ENCODE measurements at places on chromosomes 12 and 14.
A peak's percentile ranks its signal among the peaks of the same experiment; 100 is the strongest.

DNA sequence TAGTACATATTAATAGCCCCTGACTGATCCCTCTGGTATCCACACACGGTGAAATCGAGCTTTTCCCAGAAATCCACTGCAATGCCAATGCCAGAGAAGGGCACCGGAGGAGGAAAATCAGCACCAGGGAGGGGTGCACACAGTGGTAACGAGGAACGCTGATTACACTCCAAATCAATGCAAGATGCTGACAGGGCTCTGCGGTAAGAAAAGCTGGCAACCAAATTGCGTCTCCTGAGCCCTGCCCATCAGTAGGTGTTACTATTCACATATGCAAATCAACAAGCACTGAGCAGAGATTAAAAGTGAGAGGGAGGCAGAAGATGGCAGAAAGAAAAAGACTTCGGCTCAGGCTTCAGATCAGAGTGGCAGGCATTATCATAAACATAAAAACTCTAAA lies 159.1 kb downstream of the RPS29 start:
- no peak for DNase-seq

DNA sequence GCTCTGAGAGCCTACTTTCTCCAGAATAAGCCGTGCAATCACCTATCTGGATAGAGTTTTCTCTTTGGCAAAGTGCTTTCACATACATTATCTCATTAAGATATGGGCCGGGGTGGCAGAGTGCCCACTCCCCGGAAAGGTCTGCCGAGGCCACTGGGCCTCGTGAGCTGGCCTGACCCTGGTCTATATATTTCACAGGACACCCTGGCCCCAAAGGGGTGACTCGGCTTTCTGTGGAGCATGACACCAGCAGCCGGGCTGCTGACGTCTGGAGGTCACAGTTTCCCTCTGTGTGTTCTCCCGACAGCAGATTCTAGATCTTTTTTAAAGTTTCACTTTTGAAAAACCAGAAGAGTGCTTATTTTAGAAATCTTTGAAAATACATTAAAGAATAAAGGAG lies 27.9 kb upstream of the ATP2A2 start:
- no peak for DNase-seq

- DNase-seq = no peak
These were observed at the start of gene PROX2 for GRCh38 chr14:74875941-74876913. PROX2 (minus strand) TSS chr14:74876145; CDS start chr14:74863834, 12,311 bp downstream.

DNA sequence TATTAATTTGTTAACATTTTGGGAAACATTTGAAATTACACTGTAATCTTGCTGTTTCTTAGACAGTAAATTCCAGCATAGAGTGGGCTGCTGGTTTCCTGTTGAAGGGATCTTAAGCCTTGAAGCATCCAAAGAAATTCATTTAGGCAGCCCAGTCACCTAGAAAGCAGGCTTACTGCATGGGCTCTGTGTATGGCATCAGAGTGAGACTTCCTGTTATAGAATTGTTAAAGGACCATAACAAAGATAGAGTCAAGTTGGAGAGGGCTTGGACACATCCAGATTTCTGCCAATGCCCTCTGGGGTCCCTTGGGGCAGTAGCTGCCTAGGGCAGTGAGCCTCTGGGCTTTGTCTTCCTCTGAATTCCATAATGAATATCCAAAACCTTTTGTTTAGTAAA lies 149.2 kb downstream of the DYRK2 start:
- no peak for DNase-seq

DNA sequence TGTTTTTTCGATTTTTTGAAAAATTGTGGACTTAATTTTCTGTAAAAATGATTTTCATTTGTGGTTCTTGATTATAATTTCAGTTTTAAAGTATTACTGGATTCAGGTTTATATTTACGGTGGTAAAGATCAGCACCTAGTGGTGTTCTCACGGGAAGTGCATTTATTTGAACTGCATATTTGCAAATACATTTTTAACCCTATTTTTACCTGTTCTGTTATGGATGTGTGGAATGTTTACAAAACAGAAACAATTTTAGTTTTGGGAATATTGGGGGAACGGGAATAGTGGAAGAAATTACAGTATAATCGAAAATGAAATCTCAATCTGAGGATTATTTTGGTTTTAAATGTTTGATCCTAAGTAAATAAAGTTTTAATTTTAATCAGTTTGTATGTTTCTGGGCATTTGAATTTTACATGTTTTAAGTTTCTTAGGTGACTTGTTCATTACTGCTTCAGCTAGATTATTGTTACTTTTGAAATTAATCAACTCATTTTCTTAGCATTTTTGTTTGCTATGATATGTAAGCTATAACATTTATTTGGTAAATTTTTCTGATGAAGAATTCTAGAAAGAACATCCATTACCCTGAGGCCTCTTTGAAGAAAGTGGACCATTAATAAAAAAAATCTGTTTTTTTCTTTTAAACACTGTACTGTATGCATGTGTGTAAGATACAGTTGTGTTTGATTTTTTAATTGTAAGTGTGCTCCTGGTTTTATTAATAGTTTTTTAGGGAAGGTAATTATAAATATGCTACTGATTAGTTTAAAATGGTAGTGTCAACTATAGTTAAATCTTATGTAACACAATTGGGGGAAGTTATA lies 942 bp downstream of the ATF7IP start:
- DNase-seq = no peak

GRCh38 chr12:8050600-8051250 lies 15.4 kb downstream of the C3AR1 start:
- no peak for DNase-seq

GRCh38 chr12:63070709-63071108 lies 80.3 kb downstream of the AVPR1A start:
- DNase-seq = no peak

DNA sequence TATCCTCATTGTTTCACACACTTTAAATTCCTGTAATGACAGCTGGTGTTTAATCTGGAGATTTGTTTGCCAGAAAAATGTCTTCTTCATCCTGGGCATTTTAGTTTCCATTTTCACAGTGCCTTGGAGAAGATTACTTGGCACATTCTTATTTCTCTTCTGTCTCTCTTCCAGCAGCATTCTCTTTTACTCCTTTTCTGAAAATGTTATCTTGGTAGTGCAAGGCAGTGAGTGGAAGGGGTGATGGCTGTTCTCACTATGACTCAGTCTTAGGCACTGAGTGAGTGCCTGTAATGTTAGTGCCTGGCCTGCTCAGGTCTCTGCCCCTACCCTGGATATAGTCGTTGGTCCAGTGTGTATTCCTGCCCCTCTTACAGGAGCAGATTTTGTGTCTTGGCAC lies 13.1 kb downstream of the CLECL1 start:
- DNase-seq = no peak

DNA sequence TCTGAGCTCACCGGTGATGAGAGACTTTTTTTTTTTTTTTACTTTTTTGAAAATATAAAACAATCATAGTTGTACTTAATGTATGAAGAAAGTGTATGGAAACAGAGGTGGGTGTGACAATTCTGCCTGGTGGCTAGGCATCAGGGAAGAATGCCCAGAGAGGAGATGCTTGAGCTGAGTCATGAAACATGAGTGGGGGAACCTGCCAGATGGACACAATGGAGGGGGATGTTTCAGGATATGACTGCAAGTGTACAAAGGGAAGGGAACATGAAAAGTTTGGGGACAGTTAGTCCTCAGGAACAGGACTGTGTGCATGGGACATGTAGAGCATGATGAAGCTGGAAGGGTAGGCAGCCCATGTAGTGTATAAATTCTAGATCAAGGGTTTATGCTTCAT lies 274.2 kb upstream of the E2F7 start:
- no peak for DNase-seq

- DNase-seq = no peak
These were observed 22.7 kb upstream of the ULK1 start for GRCh38 chr12:131871677-131872076.

GRCh38 chr12:55933169-55933798 lies 2.3 kb downstream of the DGKA start:
- DNase-seq = peak; percentile 88

GRCh38 chr14:77580964-77581505 lies 35.4 kb downstream of the SPTLC2 start:
- no peak for DNase-seq

DNA sequence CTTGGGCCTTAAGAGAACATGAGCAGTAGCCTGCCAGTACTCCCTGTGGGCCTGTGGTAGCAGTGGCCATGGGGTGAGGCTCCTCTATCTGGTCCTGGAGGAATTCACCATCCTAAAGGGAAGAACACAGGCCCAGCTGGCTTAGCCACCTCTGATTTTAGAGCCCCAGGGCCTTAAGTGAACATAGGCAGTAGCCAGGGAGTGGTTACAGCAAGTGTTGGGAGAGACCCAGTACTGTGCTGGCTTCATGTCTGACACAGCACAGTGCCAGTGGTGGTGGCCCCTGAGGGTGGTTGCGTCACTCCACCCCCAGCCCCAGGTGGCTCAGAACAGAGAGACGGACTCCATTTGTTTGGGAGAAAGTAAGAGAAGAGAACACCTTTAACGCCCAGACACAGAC lies 105.1 kb downstream of the TXNDC16 start:
- DNase-seq = no peak

- no peak for DNase-seq
These were observed 7.9 kb upstream of the PPM1A start for GRCh38 chr14:60241091-60241490.

DNA sequence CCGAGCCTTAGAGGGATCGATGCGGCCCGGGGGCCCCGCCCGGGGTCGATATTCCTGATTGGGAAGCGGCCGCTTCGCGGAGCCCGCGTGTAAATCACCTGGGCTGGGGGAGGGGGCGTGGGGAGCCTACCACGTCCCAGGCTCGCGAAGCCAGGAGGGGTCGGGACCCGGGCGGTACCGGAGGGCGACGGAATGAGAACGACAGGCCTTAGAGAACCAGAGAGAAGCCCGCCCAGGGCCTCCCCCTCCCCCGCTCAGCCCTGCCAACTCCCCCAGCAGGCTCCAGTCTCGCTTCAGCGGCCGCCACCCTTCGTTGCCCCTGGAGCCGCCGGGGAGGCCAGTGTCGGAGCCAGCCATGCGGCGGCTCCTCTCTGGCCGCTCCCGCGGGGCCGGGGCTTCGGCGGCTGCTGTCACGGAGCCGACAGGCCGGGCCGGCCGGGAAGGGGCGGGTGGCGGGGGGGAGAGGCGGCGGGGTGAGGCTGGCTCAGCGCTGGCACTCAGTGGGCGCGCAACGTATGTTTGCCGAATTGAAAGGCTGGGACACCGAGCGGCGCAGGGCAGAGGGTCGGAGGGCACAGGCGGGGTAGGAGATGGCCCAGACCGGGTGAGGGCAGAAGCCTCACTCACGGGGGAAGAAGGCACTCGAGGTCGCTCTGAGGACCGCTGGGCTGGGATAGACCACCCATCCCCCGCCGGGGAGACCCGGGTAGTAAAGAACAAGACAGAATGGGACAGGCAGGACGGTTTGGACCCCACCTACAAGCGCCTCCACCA lies 1.4 kb upstream of the DNAJC22 start:
- no peak for DNase-seq

DNA sequence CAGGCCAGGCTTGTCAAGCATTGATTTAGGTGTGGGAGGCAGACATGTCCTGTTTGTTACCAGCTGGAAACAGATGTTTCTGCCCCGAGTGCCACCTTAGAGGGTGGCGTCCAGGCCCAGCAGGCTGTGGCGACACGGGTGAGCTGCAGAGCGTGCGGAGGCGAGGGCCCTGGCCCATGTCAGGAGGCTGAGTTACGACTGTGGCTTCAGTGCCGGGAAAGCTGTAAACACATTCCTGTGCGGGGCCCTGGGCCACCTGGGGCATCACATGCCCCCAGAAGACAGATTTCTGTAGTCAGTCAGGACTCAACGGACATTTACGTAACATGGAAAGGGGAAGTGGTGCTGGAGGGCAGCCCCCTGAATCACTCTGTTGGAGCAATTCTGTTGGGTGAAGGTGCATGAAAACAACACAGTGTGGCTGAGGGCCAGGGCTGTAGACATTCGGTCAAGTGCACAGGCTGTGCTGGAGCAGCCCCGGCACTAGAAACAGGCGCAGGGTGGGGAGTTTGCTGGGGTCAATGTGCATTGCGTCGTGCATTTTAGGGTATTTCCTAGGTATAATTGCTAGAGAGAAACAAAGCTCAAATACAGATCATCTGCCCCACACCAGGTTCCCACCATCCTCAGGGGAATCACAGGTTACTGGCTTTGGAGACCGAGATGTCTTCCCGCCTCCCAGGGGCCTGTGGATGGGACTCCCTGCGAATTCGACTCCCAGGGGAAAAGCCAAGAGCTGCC lies 291.8 kb downstream of the TMEM121 start:
- no peak for DNase-seq

- no peak for DNase-seq
These were observed 158.6 kb upstream of the CCND2 start for GRCh38 chr12:4114986-4115385.

- DNase-seq = no peak
These were observed 17.0 kb downstream of the UBE3B start for GRCh38 chr12:109494348-109494881.

DNA sequence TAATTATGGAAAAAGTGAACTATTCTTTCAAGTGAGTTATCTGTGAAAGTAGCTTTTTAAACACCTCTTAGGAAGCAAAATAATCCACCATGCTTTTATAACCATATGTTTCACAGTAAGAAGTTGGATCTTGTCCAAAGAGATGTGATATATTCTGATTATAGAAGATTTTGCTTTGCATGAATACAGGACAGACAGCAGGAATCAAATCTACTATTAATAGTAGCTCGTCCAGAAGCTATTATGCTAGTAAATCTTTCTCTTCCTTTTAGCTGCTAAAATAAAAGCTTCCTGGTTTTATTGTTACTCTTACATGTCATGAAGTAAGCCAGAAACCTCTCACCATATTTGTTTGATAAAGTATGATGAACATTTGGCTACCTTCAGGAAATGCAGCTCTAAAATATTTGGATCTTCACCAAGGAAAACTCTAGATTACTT lies 257.0 kb downstream of the IPO8 start:
- no peak for DNase-seq

- DNase-seq = no peak
These were observed 209.7 kb upstream of the BMP4 start for GRCh38 chr14:54166049-54166950.
